T-cell (primary cell): ENCODE measurements at places on chromosomes 13 and 19. TPM values are rescaled to one million over a fixed set of nuclear protein-coding genes. Genes with fewer than 3 reads are reported as not detected.

Gene SGCG
- not detected for total RNA-seq

GRCh38 chr19:4952945-4953344 lies 16.0 kb upstream of the KDM4B start:
- no peak for DNase-seq

- no peak for DNase-seq
Observed at GRCh38 chr19:4910594-4911281, 1.4 kb downstream of the UHRF1 start.

Gene TEX26
- total RNA-seq: not detected
